ENCODE measurements at places on chromosomes 16 and 17. TPM values are rescaled to one million over a fixed set of nuclear protein-coding genes. Genes with fewer than 3 reads are reported as not detected.

IGF2BP1 gene
- 80.4 TPM for total RNA-seq

NKD1 gene
- 0.15 TPM for total RNA-seq

ENPP7 gene
- not detected for total RNA-seq

PIK3R6 gene
- not detected for total RNA-seq

TNRC6A gene
- total RNA-seq = 28.9 TPM

MIEN1 gene
- total RNA-seq = 84.6 TPM

P2RX5 gene
- 23.5 TPM for total RNA-seq

KCNJ2 gene
- total RNA-seq = 0.05 TPM

SCGB1C2 gene
- not detected for total RNA-seq

TBC1D3D gene
- total RNA-seq = not detected

SMIM36 gene
- not detected for total RNA-seq

NPLOC4 gene
- 98.8 TPM for total RNA-seq

SGCA gene
- total RNA-seq = 2.7 TPM

HASPIN gene
- total RNA-seq = 11.9 TPM

SMIM22 gene
- total RNA-seq = not detected

RDM1 gene
- total RNA-seq = 3.1 TPM

TPSD1 gene
- not detected for total RNA-seq

ZACN gene
- total RNA-seq = 0.17 TPM

ZPBP2 gene
- not detected for total RNA-seq

TLCD3B gene
- total RNA-seq = 0.31 TPM

CPNE7 gene
- 75.3 TPM for total RNA-seq

HLF gene
- 0.23 TPM for total RNA-seq

ZNF764 gene
- total RNA-seq = 5.7 TPM

SLC4A1 gene
- not detected for total RNA-seq

GRAP gene
- 0.43 TPM for total RNA-seq

CHST5 gene
- total RNA-seq = 0.06 TPM

INCA1 gene
- 1.9 TPM for total RNA-seq

WFIKKN2 gene
- total RNA-seq = not detected

TBC1D3H gene
- total RNA-seq = not detected

PLCG2 gene
- total RNA-seq = 5.0 TPM

MT1H gene
- total RNA-seq = not detected

CTRB1 gene
- not detected for total RNA-seq

SLC6A4 gene
- total RNA-seq = not detected

AANAT gene
- total RNA-seq = 0.48 TPM

SRR gene
- total RNA-seq = 8.5 TPM

WNT3 gene
- 3.6 TPM for total RNA-seq

All from A549 treated with Mapracorat at 1 μM for 4 hours (cell line).